ENCODE measurements at places on chromosomes 7 and 10. TPM values are rescaled to one million over a fixed set of nuclear protein-coding genes. Genes with fewer than 3 reads are reported as not detected.

Gene GPRIN2
- total RNA-seq, result 0.42 TPM

Gene IFIT1
- 1.8 TPM for total RNA-seq

DNA sequence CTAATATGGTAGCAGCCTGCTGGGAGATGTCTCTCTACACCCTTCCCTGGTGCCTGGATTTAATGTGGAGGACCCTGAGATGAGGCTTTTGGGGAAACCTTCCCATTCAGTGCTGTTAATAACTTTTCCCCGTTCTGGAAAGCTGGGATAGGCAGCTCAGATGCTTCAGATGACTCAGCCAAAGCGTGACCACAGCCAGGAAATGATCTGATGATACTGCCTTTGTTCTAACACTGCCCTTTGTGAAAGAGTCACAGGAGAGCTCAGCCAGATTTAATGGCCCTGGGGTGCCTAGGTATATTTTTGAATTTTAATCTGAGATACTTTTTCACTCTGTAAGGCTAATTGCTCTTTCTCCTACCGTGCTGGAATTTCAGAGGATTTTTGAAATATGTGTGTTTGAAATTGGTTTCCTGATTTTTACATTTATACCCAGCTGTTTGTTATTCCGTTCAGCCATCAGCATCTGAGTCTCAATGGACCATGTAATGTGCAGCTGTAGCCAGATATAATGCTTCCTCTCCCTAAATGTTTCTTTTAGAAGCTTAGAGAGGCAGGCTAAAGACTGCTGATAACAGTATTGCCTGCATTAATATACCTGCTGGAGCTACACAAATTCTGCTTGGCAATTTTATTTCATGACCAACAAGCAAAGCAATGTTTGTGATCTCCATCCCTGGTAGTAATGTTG, 17.8 kb downstream of the CELF2 start:
- DNase-seq, result no peak

- DNase-seq, result no peak
Observed at GRCh38 chr7:29243910-29244655, 49.5 kb downstream of the CHN2 start.

- DNase-seq, result no peak
Observed at GRCh38 chr10:124640538-124641231, 103.5 kb downstream of the FAM53B start.

DNA sequence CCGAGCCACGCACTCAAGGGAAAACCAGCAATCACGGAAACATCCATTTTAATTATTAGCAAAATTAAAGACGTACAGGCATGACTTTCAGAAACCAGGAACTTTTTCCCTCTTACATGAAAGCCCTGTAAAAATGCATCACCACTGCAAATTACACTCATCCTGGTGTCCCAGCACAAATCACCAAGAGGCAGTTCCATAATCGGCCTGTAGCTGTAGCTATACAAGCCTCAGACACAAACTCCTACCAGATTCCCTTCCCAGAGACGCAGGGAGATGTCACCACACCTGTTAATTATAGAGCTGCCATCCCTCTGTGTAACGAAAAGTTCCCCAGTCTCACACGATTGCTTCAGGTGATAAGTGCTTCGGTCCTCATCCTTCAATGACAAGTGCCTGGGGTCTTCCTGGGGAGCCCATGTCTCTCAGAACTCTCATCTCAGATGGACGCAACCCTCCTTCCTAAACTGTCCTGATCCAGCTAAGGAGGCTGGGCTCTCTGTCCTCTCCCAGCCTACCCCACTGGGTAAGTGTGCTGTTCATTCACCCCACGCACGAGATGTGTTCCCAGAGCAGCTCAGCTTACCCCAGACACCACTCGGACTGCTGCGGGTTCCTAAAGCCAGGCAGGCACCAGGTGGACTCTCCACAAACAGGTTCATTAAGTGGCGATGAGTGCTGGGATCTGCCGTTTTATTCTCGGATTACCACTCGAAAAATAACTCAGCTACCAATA, 5.9 kb downstream of the FGFR2 start:
- no peak for DNase-seq

DNA sequence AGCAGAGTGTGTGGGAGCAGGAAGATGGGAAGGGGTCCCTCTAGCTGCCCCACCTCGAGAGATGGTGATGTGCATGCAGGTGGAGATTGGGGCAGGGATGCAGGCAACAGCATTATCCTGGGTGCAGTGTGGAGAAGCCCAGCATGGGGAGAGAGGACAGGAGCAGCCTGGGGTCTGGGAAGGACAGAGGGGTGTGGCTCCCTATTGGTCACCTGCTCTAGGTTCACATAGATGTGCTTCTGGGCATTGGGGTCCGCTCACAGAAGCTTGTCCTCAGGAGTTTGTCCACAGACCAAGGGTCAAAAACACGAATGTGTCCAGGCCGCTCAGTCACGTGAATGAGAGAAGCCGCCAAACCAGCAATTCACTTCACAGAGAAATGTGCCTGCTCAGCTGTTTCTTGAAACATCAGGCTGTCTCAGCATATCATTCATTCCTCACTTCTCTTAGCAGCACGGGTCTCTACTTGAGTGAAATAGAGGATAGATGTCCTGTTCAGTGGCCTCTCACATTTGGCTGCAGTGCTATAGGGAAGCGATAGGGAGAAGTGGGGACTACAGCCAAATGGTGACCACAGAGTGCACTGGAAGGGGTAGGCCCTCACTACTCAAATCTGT, 11.5 kb upstream of the SLC29A3 start:
- no peak for DNase-seq

GRCh38 chr7:151857412-151857811, 19.5 kb downstream of the PRKAG2 start:
- DNase-seq, result no peak

Gene ASB15
- total RNA-seq, result 1.4 TPM

Gene SRRM3
- total RNA-seq, result 0.24 TPM

- DNase-seq, result no peak
Observed at GRCh38 chr10:13450069-13450468, 78.7 kb downstream of the BEND7 start.

DNA sequence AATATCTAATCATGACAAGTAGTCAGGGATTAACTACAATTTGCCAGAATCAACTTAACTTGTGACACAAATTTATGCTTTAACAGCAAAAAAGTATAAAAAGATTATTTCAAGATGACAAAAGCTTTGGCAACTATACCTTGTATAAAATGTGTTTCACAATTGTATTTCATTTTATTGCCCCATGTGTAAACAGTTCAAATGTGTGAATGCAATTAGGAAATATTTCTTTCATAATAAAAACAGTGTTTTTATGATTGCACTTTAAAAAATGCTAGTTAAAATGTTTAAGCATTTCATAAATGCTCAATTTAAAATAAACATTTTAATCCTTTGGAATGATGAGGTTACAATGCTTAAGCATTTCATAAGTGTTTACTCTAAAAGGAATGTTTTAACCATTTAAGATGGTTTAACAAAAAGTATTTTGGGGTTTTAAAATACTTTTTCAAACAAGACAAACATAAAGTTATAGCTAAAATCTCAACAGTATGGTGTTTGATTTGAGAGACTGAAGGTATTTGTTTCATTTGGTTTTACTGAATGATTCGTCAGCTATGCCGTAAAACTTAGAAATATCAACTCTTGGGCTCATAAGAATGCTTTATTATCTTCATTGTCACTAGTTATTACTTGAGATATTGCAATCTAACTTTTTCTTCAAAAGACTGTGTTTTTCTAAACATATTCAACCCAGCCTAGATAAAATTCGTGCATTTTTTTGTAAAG, 50.1 kb downstream of the SFTPD start:
- DNase-seq, result no peak

DNA sequence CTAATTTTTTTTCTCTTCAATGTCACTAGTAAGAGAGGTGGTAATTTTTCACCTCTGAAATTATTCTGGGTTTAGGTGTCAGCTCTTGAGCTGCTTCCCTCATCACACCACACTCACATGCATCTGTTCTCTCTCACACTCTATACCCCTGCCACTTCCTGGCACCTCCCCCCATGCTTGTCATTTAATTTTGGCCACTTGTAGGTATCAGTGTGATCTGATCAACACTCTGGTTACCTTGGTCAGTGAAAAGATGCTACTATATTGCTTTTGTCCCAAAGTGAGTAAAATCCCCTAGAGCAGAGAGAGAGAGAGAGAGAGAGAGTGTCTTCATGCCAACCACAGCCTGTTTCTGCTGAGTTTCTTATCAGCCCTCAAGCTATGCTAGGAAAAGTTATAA, 42.5 kb downstream of the STK17A start:
- DNase-seq, result no peak

- peak; percentile 4 for DNase-seq
Observed at GRCh38 chr7:88184848-88185304, 35.0 kb downstream of the SRI start.

- DNase-seq, result no peak
Observed at GRCh38 chr10:12269056-12269455, 73.1 kb downstream of the CDC123 start.

DNA sequence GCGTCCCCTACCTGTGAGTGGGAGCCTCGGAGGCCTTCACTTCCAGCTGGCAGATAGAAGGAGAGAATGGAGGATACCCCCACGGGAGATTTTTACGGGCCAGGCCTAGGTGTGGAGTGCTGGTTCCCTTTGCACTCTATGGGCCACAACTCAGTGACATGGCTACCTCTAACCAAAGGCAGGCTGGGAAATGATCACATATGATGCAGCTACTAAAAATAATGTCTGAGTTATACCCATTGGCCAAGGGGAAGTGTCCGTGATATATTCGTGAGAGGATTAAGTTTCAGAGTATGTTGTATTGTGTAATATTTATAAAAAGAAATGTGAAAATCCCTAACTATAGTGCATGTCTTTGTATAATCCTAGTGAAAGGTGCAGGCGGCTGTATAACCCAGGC, 13.5 kb upstream of the HIPK2 start:
- no peak for DNase-seq

DNA sequence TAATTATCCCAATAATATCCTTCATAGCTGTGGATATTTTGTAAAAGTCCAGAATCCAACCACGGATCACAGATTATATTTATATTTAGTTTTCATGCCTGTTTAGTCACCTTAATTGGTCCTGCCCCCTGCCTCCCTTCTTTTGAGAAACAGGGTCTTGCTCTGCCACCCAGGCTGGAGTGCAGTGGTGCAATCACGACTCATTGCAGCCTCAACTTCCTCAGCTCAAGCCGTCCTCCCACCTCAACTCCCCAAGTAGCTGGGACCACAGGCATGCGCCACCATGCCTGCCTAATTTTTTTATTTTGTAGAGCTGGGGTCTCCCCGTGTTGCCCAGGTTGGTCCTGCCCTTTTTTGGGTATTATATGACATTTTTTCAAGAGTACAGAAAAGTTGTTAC, 129.4 kb downstream of the KAT6B start:
- no peak for DNase-seq

DNA sequence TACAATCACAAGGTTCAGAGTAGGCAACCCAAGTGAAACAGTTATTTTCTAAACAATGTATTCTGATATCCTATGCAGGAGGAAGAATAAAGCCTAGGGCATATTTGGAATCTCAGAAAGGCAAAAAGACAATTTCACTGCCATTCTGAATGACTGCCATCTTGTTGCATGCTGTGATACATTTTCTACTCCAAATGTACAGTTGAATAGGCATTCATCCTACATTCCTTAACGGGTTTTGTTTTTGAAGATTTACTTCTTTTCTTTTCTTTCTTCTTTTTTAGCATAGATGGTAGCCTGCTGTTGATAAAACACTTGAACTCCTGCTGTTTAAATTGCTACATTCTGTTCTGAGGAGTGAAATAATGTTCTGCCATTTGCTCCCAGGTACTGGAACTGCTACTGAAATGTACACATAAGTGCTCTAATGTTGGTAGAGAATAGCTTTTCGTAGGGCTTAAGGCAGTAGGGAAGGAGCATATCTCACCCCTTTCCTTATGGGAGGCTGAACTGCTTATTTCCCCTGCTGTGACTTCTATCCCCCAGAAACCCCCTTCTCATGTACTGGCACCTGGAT, 506.8 kb downstream of the DNAJB9 start:
- no peak for DNase-seq

Gene SLIT1
- not detected for total RNA-seq

Gene ASAH2B
- total RNA-seq, result 5.7 TPM

Gene CYP2E1
- 0.37 TPM for total RNA-seq

DNA sequence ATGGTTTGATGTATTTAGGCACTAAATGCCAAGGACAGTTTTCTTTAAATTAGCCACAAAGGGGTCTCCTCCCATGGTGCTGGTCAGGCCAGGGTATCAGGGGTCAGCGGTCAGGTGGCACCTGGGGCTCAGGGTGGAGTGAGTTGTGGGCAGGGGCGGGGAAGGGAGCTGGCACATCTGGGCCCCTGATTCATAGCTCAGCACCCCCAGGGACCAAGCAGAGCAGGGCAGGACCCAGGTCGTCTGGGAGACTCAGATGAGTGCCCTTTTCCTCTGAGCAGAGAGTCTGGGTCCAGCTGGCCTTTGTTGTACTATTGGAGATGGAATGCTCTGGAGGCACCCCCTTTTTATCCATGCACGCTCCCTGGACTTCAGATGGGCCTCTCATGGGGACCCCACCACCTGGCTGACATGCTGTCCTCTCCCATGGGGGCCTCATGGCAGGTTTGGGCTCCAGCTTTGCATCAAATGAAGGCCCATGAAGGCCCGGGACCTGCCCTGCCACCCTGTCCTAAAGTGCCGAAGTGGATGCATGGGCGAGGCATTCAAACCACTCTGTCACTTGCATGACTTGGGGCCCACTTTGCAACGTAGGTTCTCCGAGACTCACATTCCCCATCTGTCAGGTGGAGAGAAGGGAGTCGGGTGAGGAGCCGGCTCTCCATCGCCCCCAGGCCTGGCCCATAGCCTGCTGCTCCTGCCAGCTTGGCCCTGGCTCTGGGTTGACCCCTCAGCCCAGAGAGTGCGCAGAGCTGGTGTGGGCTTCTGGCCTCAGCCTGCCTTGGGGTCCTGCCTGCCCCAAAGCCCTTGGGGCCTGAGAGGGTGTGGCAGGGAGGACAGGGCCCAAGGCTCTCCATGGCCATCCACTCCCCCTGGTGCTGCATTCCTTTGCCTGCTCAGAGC, 66.4 kb downstream of the RAMP3 start:
- no peak for DNase-seq

DNA sequence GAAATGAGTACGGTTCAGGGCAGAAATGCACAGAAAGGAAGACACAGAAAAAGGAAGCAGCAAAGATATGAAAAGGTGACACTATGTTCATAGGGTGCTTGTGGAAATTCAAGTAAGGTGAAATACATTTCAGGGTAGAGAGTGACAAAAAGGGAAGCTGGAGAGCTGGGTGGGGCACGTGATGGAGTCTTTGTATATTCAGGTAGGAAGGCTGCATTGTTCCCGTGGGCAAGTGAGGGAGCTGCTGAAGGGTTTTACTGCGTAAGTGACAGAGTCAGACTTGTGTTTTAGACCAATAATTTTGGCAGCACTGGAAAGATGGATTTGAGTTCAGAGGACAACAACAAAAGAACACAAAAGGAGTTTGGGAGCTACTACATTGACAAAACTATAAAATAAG, 35.3 kb upstream of the ANK3 start:
- DNase-seq, result no peak

DNA sequence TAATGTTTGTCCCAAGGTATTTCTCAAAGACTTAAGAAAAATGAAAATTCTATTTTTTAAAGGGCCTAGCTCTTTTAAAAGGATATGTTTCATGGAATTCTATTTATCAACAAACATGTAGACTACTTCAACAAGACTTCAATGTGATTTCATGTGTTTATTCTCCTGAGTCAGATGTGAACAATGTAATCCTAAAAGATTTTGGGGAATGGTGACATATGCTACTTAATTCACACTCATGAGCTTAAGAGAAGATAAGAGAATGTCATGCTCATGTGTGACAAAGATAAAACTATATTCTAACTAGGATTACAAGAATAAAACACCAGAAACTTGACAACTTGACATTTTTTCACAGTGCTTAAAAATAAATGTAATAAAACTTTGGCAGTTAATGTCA, 127.5 kb downstream of the TES start:
- DNase-seq, result peak; percentile 34

GRCh38 chr7:45601094-45601493, 26.9 kb downstream of the ADCY1 start:
- peak; percentile 25 for DNase-seq
